ENCODE measurements at places on chromosomes 11 and 22.

- peak; percentile 95 for DNase-seq
These were observed 23.9 kb upstream of the ZC3H12C start for GRCh38 chr11:110069158-110069737.

GRCh38 chr11:100981196-100981824 is 148.3 kb downstream of the PGR start:
- DNase-seq: no peak

DNA sequence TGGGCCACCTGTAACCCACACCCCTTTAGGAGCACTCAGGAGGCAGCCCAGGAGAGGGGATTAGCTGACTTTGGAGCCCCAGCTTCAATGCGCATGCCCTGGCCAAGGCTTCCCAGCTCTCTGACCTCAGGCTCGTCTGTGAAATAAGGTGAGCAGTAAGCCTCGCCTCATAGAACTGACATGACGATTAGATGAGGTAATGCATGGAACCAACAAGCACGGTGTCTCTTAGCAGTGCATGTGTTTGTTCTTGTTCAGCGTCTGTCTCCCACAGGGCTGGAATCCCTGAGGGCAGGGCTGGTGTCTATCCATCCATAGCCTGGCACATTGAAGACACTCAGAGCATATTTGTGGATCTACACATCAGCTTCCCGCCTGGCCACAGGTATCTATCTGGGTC is 415.4 kb downstream of the MN1 start:
- DNase-seq: no peak

- no peak for DNase-seq
These were observed 3.4 kb downstream of the MS4A10 start for GRCh38 chr11:60788401-60789125.

DNA sequence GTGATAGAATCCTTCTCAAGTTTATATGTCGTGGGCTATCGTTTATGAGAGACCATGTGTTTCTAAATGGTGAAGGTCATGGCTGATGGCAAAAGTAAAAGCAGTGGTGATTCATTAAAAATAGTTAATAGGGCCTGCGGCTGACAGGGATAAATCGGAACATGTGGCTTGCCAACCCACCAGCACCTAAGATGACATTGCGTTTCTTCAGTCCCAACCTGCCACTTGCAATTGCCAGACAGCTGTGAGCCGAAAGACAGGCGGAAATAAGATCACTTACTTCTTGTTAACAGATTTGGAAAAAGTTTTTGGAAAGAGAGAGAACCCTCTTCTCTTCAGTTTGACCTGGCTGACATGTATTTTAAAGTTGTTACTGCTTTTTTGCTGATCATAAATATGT is 131.5 kb upstream of the MPPED2 start:
- no peak for DNase-seq

DNA sequence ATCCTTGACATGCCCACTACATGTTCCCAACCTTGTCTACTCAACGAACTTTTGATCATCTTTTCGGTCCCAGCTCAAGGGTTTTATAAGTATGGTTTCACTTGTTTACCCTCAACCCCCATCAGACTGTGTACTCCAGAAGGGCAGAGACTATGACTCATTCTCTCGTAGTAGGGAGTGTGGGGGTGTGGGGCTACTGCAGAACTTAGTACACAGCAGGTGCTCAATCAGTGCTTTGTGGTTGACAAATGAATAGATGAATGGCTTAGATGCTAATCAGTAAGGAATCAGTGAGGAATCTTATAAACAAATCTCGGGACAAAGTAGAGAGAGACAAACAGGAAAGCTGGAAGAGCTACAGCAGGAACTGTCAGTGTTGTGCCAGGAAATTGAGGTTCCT is 151.7 kb upstream of the PLET1 start:
- DNase-seq: no peak

GRCh38 chr11:1882265-1883238 is 9.1 kb downstream of the PRR33 start:
- peak; percentile 41 for DNase-seq

- DNase-seq: no peak
These were observed 16.6 kb downstream of the TUG1 start for GRCh38 chr22:30985561-30986208.

- no peak for DNase-seq
These were observed 4.4 kb upstream of the C11orf16 start for GRCh38 chr11:8937159-8937558.

GRCh38 chr22:50179937-50180726 is 5.6 kb upstream of the TRABD start:
- no peak for DNase-seq

DNA sequence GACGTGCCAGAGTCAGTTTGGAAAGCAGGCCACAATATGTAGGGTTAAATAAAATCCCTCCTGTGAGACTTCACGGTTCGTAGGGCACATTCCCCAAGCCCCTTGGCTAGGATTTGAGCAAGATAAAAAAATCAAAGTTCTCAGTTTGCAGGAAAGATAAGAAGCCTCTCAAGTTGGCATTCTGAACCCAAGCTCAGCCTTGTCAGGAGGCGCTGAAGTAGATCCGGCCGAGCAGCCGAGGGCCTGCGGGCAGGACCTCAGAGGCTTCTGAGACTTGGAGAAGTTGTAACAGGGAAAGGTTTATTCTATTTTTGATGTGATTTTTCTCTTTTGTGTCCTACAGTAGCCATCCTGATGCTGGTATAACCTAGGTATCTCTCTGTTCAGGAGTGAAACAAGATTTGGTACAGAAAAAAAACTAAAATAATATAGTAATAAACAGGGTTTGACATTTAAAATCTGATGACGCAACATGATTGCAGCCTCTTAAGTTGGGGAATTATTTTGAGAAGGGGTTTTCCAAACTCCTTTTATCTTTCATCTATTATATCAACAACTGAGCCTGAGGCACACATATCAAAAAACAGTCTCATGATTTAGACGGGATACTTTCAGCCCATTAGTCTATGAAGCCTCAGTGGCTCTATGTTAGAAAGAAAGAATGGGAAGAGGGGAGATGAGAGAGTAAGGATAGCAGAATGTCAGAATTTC is 10.1 kb downstream of the PATE2 start:
- no peak for DNase-seq

- no peak for DNase-seq
These were observed 14.4 kb upstream of the MN1 start for GRCh38 chr22:27815826-27816530.

DNA sequence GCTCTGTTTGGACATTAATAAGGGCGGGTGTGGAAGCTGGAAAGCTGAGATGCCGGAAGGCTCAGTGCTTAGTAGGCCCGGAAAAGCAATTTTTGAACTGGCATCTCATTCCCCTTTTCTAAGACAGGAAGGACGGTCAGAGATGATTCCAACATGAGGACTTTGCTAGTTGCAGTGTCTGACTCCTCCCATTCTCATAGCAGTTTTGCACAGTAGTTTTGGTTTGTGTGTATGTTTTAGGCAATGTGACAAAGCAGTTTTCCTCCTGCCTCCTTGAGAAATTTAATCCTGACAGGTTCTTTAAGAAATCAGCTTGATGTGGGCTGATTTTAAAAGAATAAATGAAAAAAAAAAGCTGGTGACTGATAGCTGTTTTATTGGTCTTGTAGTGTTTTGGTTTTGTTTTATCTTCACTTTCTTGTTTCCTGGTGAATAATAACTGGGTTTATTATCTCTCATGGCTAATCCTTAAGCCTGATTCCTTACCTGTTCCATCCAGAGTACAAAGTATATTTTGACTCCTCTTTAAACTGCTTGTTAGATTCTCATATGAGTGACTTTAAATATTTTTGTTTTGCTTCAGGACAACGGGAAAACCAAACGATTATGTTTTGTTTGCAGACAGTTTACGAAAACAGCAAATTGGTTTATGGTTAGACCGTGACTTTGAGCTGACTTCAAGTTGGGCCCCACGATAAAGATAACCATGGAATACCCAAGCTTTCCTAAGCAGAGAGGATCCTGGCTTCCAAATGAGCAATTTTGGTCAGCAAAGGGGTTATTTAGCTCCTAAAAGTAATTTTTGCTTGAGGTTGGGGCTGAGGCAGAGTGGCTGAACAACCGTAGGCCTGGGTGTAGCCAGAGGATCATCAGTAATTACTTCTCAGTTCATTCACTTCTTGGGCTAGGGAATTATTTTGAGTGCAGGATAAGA is 3.4 kb downstream of the PTPRJ start:
- DNase-seq: no peak

DNA sequence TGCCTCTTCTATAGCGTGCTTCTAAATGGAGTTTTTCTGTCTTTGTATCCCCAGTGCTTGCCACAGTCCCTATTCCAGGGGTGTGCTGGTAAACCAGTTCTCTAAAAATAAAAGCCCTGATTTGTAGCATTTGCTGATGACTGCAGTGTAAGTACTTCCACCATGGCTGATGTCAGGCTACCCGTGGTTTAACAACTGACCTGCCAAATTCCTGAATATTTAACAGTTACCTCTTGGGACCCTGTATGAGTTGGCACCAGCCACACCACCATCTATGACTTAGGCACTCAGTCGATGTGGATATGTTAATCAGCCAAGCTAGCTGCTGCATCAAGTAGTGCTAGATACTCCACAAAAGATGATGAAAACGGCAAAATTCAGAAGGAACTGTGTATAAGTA is 94.0 kb upstream of the MTNR1B start:
- DNase-seq: no peak

DNA sequence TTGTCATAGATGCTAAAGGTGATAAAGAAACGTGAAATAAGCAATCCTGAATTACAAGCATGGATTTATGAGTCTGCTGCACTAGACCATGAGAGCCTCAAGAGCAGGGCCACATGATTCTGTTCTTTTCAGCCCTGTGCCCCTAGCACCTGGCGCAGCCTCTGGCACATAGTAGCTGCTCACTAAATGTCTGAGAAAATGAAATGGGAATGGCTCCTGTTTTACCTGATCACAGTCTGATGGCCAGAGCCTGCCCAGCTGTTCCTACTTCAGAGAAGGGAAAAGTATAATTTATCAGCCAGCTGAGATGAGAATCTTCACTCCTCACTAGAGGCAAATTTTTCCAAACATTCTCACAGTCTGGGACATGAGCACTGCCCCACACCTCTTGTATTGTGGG is 10.7 kb upstream of the PKNOX2 start:
- DNase-seq: no peak

GRCh38 chr11:71209181-71209580 is 43.2 kb downstream of the SHANK2 start:
- no peak for DNase-seq

DNA sequence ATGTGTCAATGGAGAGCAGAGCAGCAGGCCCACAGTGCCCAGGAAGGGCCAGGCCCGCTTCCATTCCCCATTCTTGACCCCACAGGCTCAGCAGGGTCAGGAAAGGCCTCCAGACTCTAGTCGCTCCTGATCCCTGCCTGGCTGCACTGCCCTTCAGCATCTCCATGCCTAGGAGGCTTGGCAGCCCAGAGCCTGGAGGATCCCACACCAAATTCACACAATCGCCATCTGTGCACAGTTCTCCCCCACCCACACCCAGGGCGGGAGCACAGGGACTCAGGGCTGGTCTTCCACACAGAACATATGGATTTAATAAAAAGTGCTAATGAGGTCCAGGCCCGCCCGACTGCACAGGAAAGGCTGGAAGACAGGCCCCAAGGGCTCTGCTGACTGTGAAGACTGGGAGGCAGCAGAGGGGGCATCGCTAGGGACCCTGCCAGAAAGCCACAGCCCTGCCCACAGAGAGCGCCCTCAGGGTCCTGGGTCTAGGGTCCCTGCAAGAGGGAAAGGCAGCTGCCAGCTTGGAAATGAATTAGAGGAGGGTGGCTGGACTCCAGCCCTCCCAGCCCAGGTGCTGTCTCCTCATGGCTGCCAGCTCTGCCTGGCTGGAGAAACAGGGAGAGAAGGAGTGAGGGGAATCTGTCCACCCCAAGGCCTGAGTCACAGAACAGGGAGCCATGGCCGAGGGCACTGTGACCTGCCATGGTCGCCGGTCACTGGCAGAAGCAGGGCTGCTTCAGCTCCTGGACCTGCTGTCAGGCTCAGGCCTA is 39.7 kb downstream of the DKK3 start:
- DNase-seq: no peak

DNA sequence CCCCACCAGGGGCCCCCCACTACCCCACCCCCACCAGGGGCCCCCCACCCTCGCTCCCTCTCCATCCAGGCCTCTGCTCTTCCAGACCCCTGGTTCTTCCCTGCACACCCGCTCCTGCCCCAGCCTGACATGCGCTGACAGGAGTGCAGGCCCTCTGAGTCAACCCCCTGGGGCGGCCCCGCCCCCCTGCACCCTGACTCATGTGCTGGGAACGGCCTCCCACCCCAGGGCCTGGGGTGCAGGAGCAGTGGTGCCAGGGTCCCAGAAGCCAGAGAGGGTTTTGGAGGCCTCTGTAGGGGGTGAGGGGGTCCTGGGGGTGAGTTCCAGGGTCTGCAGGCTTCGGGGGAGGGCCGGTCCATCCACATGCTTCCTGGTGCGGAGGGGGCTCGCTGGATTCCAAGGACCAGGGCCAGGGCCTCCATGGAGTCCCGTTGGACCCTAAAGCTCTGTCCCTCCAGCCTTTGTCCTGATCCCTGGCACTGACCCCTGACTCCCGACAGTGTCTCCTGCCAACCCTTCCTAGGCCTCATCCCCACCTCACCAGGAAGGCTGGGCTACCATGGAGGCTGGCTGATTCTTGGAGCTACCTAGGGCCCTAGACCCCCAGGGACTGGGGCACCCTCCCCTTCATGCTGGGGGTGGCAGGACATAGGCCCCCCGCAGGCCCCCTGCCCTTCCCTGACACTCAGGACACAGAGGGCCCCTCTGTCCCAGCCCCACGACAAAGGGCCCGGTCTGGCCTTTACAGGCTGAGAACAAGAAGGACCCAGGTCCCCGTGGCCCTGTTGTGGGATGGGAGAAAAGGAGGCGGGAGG is 583 bp upstream of the PKP3 start:
- DNase-seq: peak; percentile 75

DNA sequence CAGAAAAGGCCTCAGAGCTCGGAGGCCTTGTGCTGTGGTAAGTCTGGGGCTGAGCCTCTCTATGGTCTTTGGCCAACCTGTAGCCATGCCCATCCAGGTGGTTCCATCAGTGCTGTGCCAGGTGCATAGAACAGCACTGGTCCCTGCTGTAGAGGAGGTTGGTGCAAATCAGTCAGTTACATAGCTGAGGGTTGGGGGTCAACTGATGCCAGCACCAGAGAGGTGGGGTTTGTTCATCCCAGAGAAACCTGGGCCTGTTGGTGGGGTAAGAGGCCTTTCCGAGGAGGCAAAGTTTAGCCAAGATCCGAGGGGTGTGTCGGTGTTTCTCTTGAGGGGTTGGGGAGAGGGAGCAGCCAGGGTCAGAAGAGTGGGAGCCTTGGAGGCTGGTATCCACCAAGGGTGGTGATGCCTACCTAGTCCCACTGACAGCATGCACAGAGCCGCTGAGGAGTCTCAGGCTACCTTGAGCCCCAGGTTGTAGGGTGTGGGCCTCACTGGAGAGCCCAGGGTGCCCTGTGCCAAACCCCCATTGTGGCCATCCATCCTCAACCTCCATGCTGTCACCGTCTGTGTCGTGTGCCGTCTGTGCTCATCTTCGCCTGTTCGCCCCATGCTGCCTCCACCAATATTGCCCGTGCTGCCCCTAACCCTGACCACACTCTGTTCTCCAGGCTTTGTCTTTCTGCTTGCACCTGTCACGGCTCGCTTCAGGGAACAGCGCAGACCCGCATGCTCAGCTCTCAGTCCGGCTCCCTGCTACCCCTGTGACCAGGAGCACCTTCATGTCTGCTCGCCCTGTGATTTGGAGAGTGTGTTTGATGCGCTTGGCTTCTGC is 78.7 kb upstream of the SUSD2 start:
- no peak for DNase-seq

Data from HCEC 1CT (cell line).